ENCODE measurements at places on chromosomes 16 and 17.

DNA sequence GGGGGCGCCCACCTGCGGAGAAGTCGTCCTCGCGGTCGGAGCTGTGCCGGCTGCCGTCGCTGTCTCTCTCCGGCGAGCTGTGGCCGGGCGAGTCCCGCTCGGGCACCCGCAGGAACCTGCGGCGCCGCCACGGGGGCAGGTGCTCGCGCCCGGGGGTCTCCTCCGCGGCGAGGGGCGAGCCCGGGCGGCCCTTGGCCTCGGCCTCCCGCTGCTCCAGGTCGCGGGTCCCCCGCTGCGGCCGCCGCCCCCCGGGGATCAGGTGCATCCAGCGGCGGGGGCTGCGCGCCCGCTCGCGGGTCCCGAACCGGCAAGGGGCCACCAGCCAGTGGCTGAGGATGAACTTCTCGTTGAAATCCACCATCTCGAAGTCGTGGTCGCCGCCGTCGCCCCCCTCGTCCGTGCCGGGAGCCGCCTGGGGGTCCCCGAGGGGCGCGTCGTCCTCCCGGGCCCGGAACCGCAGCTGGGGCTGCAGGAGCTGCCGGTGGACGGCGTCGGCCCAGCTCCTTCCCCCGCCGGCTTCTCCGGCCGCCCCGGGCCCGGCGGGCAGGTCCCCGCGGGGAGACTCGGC, 41.4 kb upstream of the BHLHA9 start:
- DNase-seq: no peak

- DNase-seq: no peak
Observed at GRCh38 chr17:71548540-71549190, 572.2 kb upstream of the SOX9 start.

DNA sequence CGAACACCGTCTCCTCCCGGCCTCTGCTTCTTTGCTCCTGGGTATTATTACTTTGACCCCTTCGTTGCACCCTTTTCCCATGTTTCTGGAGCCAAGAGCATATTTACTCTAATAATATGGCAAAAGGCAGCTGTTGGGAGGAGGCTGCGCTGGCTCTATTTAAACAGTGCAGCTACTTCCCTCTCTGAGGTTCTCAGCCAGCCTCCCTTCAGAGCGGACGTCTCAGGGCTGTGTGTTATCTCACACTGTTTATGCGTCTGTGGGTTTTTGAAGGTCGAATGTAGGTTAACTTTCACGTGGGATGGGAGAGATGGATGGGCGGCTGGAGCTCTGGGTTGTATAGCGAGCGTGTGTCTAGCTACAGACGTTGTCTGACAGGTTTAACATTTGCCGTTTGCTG, 45.3 kb downstream of the COX4I1 start:
- no peak for DNase-seq

GRCh38 chr16:81831722-81832126, 52.6 kb downstream of the PLCG2 start:
- no peak for DNase-seq

DNA sequence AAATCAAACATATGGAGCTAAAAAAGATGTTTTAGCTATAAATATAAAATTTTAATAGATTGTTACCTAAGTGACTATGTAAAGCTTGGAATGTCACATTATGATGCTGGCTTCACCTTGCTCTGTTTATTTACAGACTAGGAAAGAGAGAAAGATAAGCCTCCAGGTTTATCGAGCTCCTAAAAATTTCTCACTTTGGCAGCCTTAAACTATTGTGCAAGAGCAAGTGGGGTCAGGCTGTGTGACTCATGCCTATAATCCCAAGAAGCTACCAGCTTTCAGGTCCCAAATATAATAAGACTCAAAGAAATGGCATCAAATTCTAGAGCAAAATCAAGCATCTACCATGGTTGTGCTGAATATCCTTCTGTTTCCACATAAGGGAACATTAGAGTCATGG, 34.3 kb upstream of the PRSS54 start:
- no peak for DNase-seq

DNA sequence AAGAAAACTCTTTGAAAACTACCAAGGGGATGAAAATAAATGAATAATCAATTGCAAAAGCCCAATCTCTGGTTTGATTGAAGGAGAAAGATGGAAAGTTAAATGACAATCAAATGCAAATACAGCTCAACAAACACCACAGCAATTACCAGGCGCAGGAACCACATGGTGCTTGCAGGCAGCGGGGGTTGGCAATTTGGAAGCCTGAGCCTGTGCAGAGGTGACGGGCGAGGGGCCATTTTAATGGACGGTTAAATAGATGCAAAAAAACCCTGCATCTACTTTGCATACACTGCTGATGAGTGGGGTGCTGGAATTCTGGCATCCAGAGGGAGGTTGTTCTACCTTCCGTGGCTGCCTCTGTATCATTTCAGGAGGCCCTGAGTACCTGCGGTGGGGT, 4.8 kb upstream of the SEZ6 start:
- DNase-seq: no peak

DNA sequence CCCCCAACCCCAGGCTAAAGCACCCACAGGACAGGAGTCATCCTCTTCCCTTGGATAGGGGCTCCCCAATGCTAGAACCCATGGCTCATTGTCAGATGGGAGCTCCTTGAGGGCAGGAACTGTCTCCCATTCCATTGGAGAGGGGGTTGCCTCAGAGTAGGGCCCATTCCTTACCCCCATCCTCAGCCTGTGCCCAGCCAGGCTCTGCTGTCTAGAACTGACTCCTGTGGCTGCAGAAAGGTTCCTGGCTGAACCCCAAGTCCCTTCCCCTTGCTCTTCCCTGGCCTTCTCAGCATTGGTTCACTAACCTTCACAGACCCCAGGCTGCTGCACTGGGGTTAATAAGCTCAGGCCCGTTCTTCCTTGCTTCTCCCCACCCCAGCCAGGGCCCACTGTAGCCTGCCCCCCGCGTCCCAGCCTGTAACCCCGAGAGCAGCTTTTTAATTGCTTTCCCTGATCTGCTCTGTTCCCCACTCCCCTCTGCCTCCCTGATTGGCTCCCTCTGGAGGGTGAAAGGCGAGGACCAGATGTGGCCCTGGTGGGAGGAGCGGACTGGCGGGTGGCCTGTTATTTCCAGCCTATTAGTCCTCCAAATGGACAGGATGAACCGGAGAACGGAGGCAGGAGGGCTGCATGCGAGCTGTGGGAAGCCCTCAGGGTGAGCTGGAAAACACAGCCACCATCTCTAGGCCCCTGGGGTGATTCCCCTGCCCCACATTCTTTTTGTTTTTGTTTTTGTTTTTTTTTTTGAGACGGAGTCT, 6.0 kb upstream of the GFAP start:
- no peak for DNase-seq

- DNase-seq: no peak
Observed at GRCh38 chr16:6482696-6483468, 849.8 kb upstream of the RBFOX1 start.

- no peak for DNase-seq
Observed at GRCh38 chr17:31745964-31746600, 113.0 kb downstream of the COPRS start.

- peak; percentile 63 for DNase-seq
Observed at GRCh38 chr17:58332778-58333735, 4.5 kb upstream of the TSPOAP1 start.

DNA sequence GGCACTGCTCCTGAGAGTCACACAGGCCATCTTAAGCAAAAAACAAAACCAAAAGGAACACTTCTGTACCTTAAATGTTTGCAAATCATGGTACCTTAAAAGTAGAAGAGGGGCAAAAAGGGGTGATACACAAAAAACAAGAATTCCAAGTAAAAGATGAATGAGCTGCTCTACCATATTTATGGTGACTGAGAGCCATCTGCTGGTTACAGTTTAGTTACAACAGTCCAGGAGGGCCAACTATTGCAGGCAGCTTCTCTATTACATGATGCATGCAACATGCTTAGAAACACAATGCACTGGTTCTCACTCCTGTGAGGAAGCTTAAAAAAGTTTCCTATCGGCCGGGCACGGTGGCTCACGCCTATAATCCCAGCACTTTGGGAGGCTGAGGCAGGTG, 53.5 kb downstream of the STX8 start:
- no peak for DNase-seq

GRCh38 chr16:86740906-86741799, 162.8 kb downstream of the FOXL1 start:
- no peak for DNase-seq

GRCh38 chr16:66740010-66740409, 11.4 kb downstream of the DYNC1LI2 start:
- no peak for DNase-seq

GRCh38 chr17:51362811-51363585, 102.7 kb downstream of the UTP18 start:
- no peak for DNase-seq

DNA sequence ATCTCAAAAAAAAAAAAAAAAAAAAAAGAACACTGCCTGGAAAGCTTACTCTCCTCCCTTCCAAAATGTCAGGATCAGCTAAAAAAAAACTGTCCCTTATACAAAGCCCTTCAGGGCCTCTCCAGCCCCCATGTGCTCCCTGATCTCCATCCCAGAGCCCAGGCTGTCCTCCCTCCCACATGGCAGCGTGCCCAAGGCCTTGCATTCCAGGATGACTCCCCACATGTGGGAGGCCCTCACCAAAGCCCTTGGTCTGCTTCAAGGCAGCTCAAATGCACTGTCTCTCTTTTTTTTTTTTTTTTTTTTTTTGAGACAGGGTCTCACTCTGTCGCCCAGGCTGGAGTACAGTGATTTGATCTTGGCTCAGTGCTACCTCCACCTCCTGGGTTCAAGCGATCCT, 2.3 kb downstream of the FDXR start:
- DNase-seq: no peak

DNA sequence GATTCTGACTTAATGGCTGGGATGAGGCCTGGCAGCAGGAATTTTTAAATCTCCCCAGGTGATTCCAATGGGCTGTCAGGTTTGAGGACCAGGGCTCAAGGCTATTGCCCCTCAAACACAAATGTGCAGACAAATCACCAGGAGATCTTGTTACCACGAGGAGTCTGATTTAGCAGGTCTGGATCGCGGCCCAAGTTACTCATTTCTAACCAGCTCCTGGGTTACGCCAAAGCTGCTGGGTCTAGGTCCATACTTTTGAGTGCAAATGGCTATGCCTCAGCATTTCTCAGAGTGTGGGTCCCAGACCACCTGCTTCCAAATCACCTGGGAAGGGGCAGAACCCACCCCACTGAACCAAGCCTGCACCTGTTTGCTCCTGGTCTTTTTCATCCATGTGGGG, 33.1 kb downstream of the CNGB1 start:
- no peak for DNase-seq

- no peak for DNase-seq
Observed at GRCh38 chr17:16986391-16986790, 14.5 kb upstream of the TNFRSF13B start.

DNA sequence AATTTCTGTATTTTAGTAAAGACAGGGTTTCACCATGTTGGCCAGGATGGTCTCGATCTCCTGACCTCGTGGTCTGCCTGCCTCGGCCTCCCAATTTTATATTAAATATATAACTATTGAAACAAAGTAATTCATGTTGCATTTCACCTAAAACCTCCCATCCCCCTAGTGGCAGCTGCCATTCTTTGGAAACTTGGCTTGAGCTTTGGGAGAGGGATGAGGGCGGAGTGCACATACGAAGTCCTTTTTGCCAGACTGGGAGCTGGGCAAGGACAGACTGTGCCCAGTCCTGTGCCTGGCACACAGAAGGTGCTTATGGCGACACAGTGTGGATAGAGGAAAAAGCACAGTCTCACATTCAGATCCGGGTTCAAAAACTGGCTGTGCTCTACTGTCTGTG, 83.8 kb downstream of the NETO2 start:
- no peak for DNase-seq

- DNase-seq: no peak
Observed at GRCh38 chr17:29138184-29138955, 41.8 kb downstream of the MYO18A start.

DNA sequence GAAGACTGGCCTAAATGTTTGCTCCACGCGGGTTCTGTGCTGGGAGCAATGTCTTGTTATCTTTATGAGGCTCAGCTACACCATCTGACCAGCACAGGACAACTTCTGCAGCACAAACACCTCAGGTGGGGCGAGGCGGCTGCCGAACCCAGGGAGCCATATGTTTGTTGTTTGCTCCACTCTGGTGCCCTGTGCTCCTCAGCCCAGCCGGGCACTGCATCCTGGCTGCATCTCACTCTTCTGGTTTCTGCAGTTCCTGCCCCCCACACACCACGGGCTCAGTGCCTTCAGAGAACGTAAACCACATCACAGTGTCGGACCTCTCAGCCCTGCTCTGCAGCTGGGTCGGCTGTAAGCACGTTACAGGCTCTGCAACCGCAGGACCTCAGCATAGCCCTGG, 32.4 kb downstream of the MXRA7 start:
- no peak for DNase-seq

GRCh38 chr17:5769593-5770354, 185.5 kb upstream of the NLRP1 start:
- DNase-seq: no peak

- DNase-seq: no peak
Observed at GRCh38 chr16:86215979-86216585, 294.2 kb upstream of the FOXF1 start.

DNA sequence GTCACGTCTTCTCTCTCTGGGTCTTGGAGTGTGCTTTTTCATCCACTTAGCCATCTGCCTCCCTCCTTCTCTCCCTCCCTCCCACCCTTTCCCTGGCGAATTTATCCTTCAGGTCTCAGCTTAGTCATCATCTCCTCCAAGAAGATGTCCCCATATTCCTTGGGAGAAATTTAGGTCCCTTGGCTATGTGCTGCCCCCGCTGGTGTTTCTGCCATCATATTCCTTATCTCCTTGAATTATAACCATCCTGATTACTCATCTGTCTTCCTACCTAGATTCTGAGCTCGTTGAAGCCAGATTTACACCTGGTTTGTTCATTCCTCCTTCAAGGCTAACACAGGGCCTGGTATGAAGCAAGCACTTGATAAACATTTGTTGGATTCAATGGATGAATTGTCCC, 5.0 kb downstream of the SEZ6L2 start:
- DNase-seq: no peak

DNA sequence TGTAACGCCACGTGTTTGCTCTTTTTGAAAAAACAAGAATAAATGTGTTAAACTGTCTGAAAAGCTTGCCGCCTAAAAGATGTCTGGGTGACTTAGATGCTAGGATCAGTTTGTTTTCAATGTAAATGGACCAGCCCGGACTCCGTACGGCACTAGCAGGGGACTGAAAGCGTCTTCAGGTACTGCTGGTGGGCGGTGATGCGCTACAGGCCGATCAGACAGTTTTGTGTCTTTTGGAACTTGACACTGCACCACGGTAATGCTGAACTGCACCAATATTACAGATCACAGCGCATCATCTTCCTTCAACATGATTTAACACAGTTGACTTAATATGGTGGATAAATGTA, 727 bp upstream of the MBTPS1 start:
- DNase-seq: peak; percentile 9

All from stimulated activated CD4-positive, alpha-beta T cell treated with anti-CD3 and anti-CD28 coated beads, TNF-alpha, amount 100 ng/mL, for 4 hours (primary cell).